Testis (tissue), 5 donors: ENCODE measurements at places on chromosomes 7 and 10.
A peak's percentile ranks its signal among the peaks of the same experiment; 100 is the strongest.

DNA sequence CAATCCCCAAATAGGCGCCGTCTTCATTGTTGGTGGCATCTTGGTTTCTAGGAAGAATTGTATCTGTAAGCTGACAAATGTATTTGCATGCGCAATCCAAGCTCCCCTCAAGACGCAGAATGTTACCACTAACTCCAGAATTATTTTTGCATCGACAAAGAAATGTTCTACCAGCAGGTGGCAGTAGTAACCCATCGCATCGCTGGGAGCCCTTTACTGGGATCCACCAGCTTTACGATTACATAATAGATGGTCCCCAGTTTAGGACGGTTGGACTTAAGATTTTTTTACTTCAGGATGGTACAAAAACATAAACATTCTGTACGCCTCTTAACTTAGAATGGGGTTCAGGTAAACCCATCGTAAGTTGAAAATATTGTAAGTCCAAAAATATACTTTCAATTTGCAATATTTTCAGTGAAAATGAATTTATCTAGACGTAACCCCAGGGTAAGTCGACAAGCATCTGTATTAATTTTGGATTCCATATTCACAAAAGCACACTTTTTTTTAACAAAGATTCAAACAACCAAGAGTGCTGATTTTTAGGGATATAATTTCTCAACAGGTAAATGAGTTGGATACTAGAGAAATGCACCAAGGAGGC, 114.0 kb upstream of the COBL start:
- no peak overlapping the region for H3K4me3 ChIP-seq
- no peaks in the 10 kb centered on the region for H3K27me3 ChIP-seq
- H3K4me1 ChIP-seq = no peaks in the 10 kb centered on the region
- peak; percentile 71 for DNase-seq
- H3K27ac ChIP-seq = no peak overlapping the region

DNA sequence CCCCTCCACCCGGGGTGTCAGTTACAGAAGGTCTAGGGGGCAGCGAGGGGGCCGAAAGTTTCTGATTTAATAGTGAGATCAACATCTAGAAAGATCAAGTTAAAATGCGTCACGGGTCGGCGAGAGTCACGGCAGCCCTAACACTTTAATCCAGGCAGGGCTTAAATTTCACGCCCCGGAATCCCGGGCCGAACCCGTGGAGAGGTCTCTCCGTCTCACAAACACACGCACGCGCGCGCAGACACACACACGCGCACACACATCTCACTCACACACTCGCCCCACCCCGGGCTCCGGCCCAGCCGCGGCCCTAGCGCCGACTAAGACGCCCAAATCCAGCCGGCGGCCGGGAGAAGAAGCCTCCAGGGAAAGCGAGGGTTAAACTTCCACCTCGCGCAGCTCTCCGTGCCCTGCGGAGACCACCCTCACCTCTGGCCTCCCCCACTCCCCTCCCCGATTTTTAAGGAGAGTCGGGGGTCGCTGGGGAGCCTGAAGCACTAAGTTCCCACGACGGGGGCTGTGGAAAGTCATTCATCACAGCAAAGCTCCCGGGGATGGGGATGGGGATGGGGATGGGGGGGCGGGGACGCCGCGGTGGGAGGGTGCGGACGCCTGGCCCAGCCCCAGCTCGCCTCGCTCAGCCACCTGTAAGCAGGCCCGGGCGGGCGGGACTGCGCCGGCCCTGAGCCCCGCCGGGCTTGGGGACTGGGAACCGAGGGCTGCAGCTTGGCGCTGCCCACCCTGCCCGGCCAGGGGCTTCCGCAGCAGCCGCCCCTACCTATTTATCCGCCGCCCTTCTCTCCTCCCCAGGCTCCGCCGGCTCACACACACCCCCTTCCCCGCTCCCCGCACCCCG, 1.6 kb downstream of the PDGFA start:
- no peaks in the 10 kb centered on the region for H3K36me3 ChIP-seq
- peak overlapping the region; percentile 72 for H3K4me3 ChIP-seq
- H3K27me3 ChIP-seq = no peaks in the 10 kb centered on the region
- H3K27ac ChIP-seq = peak overlapping the region; percentile 79
- DNase-seq = peak; percentile 38

DNA sequence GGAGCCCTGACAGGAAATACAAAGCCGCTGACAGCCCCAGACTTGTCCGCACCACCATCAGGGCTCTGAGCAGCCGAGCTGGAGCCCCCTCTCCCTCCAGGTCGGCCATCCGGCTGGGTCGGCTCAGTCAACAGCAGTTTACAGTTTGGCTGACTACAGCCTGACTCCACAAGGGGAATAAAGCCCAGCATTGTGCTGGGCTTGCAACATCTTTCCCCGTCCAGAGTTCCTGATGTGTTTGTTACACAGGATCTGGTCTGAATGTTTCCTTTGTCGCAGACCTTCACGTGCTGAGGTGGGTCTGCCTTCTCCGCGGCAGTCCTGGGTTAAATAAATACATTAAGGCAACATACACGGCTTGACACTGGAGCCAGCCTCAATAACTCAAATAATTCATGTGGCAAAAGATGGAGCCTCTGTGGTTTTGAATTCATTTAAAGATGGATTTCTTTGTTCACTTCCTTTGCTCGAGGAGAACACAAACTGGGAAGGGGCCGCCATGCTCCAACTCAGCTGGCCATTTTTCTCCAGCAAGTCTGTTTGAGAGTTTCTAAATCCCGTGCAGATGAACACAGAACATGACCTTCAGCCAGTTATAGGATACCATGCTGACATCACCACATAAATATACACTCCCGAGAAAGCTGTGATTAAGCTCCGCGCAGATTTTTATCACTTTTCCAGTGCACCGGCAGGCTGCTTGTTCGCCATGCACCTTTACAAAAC, 192.1 kb downstream of the WDR11 start:
- H3K27ac ChIP-seq = no peak overlapping the region
- no peaks in the 10 kb centered on the region for H3K27me3 ChIP-seq
- no peaks in the 10 kb centered on the region for H3K4me1 ChIP-seq
- no peak overlapping the region for H3K4me3 ChIP-seq
- H3K36me3 ChIP-seq = no peaks in the 10 kb centered on the region
- no peak for DNase-seq

DNA sequence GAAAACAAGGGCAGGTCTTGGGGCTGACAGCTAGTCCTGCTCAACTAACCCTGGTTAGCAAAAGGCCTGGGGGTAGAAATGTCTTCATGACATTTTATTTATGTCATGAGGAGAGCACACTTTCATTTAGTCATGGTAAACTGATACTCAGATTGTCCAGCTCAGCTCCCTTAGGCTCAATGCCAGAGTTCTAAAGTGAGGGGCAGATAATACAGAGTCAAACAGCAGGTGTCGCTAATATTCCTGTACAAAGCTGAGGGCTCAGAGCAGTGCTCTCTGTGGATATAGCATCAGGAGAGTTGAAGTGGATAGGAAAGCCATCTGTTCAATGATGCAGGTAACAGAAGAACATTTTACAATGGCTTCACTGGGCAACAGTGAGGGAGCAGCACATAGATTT, 26.8 kb upstream of the CALCR start:
- no peak overlapping the region for H3K4me3 ChIP-seq
- H3K27me3 ChIP-seq = no peaks in the 10 kb centered on the region
- H3K36me3 ChIP-seq = no peaks in the 10 kb centered on the region
- H3K27ac ChIP-seq = no peak overlapping the region
- no peaks in the 10 kb centered on the region for H3K4me1 ChIP-seq

GRCh38 chr7:25959168-25959734, 192.7 kb upstream of the NFE2L3 start:
- no peak overlapping the region for H3K27ac ChIP-seq
- H3K4me1 ChIP-seq = no peaks in the 10 kb centered on the region
- H3K36me3 ChIP-seq = no peaks in the 10 kb centered on the region
- no peaks in the 10 kb centered on the region for H3K27me3 ChIP-seq
- no peak for DNase-seq

- peaks cover 5% of the 10 kb centered on the region for H3K4me1 ChIP-seq
- no peak overlapping the region for H3K4me3 ChIP-seq
- no peak for DNase-seq
- H3K36me3 ChIP-seq = no peaks in the 10 kb centered on the region
- no peaks in the 10 kb centered on the region for H3K27me3 ChIP-seq
- H3K27ac ChIP-seq = peak overlapping the region; percentile 6
These were observed 97.5 kb upstream of the PHYHIPL start for GRCh38 chr10:59078978-59079377.

DNA sequence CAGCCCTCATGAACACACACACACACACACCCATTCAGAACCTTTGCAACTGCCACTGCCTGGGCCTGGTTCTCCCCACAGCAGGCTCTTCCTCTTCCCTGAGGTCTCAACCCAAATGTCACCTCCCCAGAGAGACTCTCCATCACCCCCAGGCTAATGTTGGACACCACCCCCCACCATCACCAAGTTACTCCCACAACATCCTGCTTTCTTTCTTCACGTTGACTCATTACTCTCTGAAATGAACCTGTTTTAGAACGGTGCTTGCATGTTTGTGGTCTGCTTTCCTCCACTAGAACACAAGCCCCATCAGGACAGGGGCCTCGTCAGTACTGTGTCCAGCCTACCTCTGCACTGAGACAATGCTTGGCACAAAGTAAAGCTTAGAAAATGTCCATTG, 16.0 kb downstream of the AFAP1L2 start:
- no peaks in the 10 kb centered on the region for H3K36me3 ChIP-seq
- no peaks in the 10 kb centered on the region for H3K4me1 ChIP-seq
- H3K27ac ChIP-seq = no peak overlapping the region
- DNase-seq = no peak
- no peaks in the 10 kb centered on the region for H3K27me3 ChIP-seq
- H3K4me3 ChIP-seq = no peak overlapping the region

GRCh38 chr10:104032144-104032775, 53.4 kb downstream of the COL17A1 start:
- DNase-seq = no peak
- no peaks in the 10 kb centered on the region for H3K4me1 ChIP-seq
- no peak overlapping the region for H3K4me3 ChIP-seq
- H3K27ac ChIP-seq = no peak overlapping the region

DNA sequence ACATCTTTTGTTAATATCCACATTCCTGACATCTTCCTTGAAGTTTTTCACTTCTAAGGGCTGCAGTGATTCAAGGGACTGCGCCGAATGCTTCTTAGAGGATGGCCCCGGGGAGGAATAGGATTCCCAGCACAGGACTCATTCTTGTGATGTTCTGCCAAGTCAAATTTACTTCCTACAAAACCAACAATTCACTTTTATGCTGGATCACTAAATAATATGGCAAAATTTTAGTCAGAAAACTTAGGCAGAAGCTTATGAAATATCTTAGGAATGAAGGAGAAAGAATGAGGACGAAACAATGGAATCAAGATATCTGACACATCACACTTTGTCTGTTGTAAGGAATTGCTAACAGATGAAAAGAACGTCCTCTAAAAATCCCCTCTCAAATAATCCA, 151.5 kb downstream of the JAZF1 start:
- H3K27me3 ChIP-seq = no peaks in the 10 kb centered on the region
- H3K4me1 ChIP-seq = no peaks in the 10 kb centered on the region
- H3K27ac ChIP-seq = no peak overlapping the region
- no peak for DNase-seq
- no peaks in the 10 kb centered on the region for H3K36me3 ChIP-seq
- H3K4me3 ChIP-seq = no peak overlapping the region

DNA sequence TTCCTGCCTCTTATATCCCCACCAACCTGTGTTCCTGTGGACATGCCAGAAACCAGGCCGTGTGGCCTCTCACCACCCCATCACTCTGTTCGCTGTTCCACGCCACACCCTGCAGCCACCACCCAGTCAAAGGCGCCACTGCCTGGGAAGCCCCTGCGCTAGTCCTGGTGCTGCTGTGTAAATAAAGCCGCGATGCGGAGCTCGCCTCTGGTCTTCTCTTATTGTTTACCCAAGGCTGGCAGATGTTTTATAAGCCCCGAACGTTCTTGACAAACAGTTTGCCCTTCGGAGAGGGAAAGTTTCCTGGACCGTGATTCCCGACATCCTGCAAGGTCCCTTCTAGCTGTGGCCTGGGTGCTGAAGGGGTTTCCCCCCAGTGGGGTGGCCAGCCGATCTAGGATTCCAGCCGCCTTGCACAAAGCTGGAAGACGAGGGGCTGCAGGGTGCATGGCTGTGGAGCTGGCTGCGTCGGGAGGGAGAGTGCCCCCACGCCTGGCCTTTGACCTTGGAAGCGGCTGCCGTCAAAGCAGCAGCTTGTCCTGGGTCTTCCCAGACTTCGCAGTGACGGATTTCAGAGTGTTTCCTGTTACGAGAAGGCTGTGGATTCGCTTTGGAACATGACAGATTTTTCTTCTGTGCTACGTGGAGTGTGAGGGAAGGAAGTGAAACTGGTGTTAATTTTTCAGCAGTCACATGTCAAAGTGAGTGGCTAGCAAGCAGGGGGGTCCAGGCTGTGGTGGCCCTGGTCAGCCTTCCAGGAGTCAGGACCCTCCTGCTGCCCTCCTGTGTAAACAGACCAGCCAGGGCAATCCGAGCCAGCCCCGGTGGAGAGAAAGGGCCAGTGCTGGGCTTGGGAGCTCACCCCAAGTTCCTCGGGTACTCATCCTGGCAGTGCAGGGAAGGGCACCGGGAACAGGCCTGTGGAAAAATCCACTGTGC, 61.6 kb downstream of the LHPP start:
- no peak overlapping the region for H3K4me3 ChIP-seq
